CD4-positive, alpha-beta T cell treated with Interleukin-10 for 1 hour (primary cell): ENCODE measurements at places on chromosomes 5 and 9.
A peak's percentile ranks its signal among the peaks of the same experiment; 100 is the strongest.

GRCh38 chr9:28951945-28952344, 1378.7 kb upstream of the C9orf72 start:
- DNase-seq = no peak

DNA sequence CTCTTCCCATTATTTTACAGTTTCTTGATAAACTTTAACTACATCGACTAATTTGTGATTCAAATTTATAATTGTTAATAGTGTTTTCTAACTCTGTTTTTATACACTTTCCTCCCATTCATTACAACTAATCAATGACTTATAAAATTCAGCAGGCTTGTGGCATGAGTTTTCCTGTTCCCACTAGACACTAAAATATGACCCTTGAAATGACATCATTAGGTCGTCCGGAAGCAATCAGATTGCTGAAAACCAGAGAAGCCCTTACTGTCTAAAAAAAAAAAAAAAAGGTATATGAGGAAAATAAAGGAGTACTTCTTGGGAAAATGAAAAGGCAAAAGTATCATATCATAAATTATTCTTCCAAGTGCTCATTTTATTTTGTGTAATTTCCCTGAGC, 553.7 kb downstream of the ZNF608 start:
- no peak for DNase-seq

- peak; percentile 32 for DNase-seq
Observed at GRCh38 chr5:65721050-65721719, 724 bp downstream of the SGTB start.

DNA sequence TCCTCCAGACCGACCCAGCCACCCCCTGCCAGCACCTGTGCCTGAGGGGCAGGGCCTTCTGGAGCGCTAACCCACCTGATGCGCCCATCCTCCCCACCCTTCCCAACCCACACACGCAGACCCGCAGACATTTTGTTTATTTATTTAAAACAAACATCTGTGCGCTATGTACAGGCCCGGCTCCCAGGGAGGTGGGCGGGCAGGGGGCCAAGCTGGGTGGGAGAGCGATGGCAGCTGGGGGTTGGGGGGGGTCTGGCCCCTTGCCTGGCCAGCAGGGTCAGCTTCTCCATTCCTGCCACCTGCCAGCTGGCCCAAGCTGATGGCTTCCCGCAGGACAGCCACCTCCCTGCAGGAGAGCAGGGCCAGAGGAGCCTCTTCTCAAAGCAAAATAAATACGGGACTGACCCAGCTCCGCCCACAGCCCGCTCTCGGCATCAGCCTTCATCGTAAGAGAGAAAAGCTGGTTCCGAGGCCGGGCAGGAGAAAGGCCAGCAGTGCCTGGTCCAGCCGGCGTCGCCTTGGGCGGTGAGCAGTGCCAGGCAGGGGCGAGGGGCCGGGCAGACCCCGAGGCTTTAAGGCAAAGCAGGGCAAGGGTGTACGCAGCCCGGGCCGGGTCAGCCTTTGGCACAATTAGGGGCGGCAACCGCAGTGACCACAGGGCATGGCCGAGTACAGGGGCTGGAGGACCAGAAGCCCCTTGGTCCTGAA, 10.9 kb upstream of the CLIC3 start:
- no peak for DNase-seq

GRCh38 chr9:17719053-17719452, 140.2 kb downstream of the SH3GL2 start:
- DNase-seq = no peak

GRCh38 chr5:3025392-3025791, 273.9 kb upstream of the IRX2 start:
- DNase-seq = no peak

DNA sequence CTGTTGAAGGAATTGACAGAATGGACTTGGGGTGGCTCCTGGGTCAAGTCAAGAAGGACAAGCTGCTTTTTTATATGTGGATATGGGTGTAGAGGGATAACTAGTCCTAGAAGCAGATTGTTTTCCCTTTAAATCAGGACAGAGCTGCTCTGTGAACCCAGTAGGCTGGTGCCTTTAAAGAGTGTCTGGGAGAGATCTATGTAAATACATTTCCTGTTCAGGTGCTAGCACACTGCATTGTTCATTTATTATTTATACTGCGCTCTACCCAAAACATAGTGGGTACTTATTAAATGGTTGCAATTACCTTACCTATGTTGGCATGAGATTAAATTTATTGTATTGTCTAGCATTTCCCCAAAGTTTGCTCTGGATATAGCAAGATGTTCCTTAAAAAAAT, 86.6 kb upstream of the EQTN start:
- no peak for DNase-seq

- DNase-seq = no peak
Observed at GRCh38 chr9:127534931-127535330, 77.1 kb upstream of the STXBP1 start.

DNA sequence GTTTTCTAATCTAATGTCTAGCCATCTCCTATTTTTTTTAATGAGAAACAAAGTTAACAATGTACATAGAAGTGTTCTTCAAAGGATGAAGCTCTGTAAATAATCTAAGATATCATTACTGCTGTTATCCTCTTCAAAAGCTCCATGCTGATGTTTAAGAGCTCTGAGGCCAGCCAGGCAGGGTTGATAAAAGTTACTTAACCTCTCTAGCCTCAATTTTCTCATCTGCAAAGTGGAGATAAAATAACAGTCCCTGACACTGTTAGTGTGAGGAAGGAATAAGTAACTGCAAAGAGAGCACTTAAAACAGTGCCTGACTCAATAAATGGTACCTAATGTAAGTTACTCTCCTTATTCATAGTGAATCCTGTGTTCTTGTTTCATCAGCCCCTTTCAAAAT, 60.1 kb downstream of the LHFPL2 start:
- no peak for DNase-seq

DNA sequence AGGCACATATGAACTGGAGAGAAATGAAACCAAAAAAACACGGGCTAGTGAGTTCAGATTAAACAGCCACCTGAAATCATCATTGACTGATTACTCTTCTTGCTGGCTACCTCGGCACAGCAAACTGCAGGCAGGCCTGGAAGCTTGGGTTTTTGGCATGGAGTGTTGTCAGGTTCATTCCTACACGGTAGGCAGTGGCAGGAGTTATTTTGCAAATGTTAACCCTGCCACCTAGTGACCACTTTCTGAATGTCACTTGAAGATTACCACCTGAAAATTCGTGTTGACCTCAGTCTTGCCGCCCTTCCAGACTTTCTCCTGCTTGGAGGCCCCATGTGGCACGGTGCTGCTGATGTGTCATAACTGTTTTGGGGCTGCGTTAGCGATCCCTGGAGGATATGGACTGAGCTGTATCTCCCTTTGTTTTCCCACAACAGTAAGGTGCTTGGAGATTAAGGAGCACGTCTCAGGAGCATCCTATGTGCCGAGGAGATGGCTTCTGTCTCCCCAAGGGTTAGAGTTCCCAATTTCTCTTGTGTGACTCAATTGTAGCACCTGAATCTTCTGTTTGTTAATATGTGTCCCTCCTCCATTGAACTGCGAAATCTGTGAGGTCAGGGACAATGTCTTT, 12.7 kb upstream of the CD180 start:
- peak; percentile 86 for DNase-seq

DNA sequence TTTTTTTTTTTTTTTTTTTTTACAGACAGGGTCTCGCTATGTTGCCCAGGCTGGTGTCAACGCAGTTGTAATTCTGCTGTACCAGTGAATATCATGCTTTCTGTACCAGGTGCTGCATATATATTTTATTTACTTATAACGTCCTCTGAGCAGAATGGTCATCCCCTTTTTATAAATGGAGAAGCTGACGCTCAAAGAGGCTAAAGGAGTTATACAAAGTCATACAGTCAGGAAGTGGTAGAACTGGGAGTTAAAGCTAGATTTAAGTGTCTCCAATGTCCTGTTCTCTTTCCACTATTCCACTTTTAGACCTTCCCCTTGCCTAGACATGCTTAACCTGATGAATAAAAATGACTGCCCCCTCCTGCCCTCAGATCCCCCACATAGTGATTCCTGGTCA, 1.2 kb upstream of the SIL1 start:
- no peak for DNase-seq

- no peak for DNase-seq
Observed at GRCh38 chr9:103804077-103804735, 289.9 kb upstream of the SMC2 start.

- DNase-seq = no peak
Observed at GRCh38 chr9:78296201-78296892, 578 bp upstream of the PSAT1 start.

DNA sequence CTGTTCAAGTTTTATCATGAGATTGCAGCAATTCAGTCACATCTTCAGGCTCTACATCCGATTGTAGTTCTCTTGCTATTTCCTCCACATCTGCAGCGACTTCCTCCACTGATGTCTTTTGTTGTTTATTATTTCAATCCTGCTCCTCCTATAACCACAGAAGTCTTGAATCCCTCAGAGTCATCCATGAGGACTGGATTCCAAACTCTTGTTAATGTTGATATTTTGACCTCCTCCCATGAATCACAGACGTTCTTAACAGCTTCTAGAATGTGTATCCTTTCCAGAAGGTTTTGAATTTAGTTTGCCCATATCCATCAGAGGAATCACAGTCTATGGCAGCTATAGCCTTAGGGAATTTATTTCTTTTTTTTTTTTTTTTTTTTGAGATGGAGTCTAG, 3.6 kb downstream of the FBXO38 start:
- DNase-seq = no peak

DNA sequence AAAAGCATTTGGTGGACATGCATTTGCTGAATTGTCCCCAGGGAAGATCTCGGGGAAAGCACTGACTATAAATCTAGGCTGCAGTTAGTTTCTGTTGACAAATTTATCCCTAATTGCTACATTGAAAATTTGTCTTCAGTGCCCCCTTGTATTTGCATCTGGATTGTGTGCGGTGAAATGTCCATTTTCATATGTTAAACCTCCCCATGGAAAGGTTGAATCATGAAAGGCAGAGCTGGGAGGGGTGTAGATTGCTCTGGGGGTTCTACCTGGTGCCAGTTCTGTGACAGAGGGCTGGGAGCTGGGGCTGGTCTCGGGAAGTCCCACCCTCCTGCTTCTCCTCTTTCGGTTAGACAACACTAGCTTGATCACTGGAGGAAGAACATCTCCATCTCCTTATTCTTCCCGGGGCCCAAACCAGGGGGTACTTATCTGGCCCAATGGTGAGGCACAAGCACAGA, 101.9 kb downstream of the GADD45G start:
- no peak for DNase-seq

- no peak for DNase-seq
Observed at GRCh38 chr5:10856683-10857337, 95.8 kb upstream of the DAP start.

DNA sequence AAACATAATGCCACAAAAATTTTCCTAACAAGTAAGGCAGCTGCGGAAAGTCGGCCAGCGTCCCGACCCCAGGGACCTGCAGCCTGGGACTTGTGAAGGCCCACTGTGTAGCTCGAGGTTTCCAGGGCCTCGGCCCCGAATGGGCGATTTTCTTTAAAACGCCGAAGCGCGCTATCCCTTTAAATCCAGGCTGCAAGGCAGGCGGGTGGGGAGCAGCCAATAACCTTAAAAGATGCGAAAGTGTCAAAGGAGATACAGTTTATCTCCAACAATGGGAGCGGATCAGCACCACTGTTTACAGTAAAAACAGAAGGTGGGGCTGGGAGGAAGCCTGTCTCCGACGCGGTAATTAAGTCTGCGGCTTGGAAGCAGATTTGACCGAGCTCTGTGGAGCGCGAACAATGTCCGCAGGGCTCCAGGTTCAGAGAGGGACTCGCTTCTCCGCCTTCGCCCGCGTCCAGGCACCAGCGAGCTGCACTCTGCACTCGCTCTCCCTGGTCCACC, 1.7 kb upstream of the ZSWIM6 start:
- DNase-seq = peak; percentile 34

DNA sequence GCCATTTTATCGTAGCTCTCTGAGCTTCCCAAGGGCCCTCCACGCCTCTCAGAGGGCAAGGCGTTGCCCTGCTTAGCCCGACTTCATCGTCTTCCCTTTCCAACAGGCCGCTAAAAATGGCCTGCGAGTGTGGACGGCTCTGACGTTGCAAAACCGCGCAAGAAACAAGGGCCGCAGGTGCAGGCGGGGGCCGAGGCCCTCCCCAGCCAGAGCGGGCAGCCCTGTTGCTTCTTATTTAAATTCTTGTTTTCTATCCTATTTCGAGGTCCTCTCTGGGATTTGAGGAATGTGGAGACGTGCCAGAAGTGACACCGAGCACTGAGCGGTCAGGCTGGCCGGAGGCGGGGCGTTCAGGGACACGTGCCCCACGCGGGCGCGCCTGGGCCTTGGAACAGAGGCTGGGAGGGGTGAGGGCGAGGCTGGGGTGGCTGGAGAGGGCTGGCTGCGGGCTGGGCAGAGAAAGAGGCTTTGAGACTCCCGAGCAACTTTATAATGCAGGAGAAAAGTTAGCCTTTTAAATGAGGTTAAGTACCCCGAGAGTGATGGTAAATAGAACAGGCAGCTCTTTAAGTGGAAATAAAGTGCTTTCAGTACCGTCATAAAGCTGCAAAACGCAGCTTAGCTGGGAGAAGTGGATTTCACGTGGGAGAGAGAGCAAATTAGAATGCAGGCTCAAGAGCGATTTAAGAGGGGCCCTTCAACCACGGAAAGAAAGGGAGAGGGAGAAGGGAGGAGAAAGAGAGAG, 243.6 kb downstream of the AUH start:
- no peak for DNase-seq

- DNase-seq = no peak
Observed at GRCh38 chr5:13511442-13511841, 433.0 kb downstream of the DNAH5 start.

- no peak for DNase-seq
Observed at GRCh38 chr5:95283761-95284571, 928 bp downstream of the MCTP1 start.

GRCh38 chr9:133677126-133678010, 41.2 kb downstream of the DBH start:
- peak; percentile 75 for DNase-seq

DNA sequence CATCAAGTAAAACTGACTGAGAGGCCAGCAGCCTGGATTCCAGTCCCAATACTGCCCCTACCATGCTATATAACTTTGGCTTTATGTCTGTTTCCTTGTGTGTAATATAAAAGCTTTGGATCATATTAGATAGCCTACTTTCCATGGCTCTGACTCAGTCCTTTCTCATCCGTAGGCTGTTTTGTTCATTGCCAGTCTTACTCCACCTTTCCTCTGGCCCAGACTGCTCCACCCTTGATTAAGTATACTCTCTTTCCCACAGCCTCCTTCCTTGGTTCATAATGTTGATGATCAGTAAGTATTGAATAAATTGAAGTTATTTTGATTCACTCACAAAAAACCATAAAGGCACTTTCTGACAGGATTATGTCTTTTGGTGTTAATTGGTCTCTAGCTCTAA, 1.5 kb upstream of the MRPS30 start:
- no peak for DNase-seq

GRCh38 chr5:113237893-113238292, 196.9 kb downstream of the TSSK1B start:
- DNase-seq = no peak

DNA sequence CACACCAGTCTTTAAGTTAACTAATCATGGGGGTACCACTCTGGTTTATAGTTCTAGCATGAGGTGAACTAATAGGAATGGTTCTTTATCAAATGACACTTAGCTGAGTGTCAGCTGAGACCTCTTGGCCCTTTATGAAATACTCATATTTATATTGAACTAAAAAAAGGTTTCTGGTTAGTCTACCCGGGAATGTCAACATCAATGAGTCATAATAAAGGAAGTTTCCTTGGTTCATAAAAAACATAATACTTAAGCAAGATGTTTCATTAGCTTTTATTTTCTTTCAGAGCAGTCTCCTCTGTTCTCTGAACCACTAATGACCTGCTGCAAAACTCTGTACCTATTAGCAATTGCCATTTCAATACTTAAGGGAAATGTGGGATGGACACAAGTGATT, 13.7 kb downstream of the DAB2 start:
- DNase-seq = no peak
